Activated CD4-positive, alpha-beta memory T cell treated with anti-CD3 and anti-CD28 coated beads, Interleukin-2, amount 10 ng/mL, durations not matched to agents 7 days and 5 days (primary cell): ENCODE measurements at places on chromosomes 1 and 21.

- no peak for DNase-seq
These were observed 400.5 kb downstream of the PRDM2 start for GRCh38 chr1:14100444-14100843.

- no peak for DNase-seq
These were observed 110.2 kb downstream of the PSMG1 start for GRCh38 chr21:39073063-39073462.

GRCh38 chr1:203264052-203264501, 34.6 kb upstream of the CHIT1 start:
- no peak for DNase-seq

- DNase-seq, result no peak
These were observed 80.9 kb downstream of the ABCA4 start for GRCh38 chr1:94039871-94040569.

- DNase-seq, result peak; percentile 20
These were observed 750 bp downstream of the SYNJ1 start for GRCh38 chr21:32726839-32727686.

DNA sequence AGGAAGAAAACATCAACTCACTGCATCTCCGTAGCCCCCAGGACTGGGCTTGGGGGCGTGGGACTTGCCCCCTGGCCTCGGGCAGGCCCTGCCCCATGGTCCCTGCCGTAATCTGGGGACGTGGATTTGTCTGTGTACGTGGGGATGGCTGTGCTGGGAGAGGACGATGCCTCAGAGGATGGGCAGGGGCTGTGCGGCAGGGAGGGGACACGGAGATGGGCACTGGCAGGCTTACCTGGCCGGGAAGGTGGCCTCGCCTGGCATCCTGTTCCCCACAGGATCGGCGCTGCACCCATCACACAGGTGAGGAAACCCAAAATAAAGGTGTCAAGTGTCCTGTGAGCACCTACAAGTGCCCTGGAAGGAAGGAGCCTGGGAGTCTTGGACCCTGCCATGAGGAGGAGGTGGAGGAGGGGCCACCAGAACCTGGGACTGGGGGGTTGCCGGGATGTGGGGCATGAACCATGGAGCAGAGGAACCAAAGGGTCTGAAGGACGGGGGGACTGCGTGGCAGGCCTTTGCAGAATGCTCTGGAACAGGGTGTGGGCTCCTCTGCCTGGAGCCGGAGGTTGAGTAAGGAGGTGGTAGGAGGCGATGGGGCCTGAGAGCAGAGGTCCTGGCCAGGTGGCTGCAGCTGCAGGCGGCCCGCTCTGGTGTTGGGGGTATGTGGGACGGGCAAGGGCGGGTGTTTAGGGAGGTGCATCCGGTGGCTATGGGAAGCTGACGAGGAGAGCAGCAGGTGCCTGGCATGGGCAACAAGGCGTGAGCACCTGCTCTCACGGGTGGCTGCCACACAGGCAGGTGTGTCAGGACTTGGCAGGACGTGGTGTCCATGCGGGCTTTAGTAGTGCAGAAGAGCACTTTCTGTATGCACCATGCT, 27.8 kb upstream of the LRRC3 start:
- no peak for DNase-seq

DNA sequence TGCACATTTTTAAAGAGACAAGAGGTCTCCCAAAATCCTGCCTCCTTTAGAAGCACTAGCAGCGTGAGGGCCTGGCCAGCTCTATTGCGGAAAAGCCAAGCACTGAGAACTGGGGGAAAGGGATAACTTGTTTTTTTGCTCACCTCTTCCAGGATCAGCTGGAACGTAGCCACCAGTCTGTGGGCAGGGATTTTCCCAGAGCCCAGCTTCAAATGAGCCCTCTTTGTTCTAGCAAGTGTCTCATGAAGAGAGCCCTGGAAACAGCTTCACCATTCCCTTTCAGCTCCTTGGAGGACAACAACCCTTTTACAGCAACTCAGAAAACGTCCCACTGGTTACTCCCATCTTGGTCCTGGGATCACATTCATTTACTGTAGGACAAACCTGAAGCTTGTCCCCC, 195.4 kb downstream of the LMX1A start:
- DNase-seq, result no peak

DNA sequence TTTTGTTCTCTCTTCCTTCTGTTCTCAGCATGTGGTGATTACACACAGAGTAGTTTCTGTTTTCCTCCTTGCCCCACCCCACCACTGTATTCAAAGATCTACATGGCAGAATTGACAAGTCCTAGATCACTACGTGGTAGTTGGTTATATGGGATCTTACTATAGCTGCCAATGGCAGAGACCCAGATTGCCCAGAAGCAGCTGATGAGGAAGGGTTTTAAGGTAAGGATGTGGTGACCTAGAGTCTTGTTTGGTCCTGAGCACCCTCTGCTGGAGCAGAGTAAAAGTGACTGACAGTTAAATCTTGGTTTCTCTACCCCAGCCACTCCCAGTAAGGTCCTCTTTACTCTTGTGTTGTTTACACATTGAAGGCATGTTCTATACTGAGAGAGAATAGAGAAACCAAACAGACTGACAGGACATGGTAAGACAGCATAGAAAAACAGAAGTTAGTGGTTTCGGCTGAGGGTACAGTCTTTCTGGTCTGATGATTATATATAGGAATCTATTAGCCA, 22.8 kb upstream of the STRIP1 start:
- peak; percentile 45 for DNase-seq

DNA sequence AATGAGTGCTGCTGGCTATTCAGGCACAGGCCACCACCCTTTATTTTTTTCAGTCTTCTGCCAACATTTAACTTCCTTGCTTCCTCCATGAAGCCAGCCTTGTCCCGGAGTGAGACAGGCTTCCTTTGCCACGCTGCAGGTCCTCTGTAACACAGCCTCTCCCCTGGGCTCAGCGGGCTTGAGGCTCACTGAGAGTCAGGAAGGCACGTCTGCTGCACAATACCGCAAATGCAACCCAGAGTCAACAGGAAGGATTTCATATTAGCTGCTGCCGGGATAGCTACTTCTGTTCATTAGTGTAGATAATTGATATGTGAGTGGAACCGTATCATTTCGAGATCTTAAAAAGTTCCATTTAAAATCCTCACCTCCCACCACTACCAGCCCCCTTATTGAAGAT, 22.5 kb downstream of the MYOG start:
- no peak for DNase-seq

DNA sequence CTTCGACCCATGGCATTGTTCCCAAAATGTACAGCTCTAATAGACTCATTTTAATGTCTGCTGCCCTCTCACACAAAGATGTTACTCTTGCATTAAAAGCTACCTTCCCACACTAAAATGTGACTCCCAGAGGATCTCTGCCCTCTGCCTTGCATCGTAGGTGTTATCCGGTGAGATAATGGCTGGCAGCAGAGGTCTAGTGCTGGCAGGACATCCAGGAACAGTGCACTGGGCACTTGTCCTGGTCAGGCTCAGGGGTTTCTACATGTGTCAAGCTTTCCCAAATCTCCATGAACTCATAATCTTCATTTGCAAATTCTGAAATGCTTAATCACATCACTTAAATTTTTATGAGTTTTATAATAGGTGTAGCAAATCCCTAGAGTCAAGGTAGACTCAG, 310.6 kb downstream of the LRRIQ3 start:
- no peak for DNase-seq

DNA sequence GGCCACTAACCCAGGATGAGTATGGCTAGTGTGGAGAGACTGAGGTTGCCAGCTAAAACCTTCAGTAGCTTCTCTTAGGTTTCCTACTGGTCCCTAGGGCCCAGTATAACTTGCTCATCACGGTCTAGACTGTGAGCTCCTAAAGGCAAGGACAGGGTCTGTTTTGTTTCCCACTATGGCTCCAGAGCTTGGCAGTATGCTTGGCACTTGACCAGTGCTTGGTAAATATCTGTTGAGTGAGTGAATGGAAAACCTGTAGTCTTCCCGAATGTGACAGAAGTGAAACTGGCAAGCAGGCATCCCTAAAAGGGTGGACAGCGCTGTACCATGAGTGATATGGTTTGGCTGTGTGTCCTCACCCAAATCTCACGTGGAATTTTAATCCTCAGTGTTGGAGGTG, 13.1 kb upstream of the PARS2 start:
- DNase-seq, result no peak

GRCh38 chr1:94514095-94514727, 27.3 kb downstream of the F3 start:
- peak; percentile 20 for DNase-seq

DNA sequence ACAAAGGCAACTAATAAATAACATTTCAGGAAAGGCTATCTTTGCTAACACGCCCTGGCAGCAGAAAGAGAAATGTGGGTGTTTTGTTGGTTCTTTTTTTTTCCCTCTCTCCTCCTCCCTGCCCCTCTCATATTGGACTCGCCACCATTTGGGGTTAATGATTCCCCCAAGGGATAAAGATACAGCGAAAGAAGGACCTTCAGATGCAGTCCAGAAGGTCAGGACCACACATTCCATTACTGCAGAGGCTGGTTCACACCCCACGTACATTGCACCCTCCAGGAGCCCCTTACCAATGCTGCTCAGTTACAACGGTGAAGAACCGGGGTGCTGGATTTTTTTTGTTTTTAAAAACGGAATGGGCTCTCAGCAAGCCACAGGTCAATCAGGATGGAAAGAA, 156.9 kb upstream of the TIAM1 start:
- DNase-seq, result no peak

DNA sequence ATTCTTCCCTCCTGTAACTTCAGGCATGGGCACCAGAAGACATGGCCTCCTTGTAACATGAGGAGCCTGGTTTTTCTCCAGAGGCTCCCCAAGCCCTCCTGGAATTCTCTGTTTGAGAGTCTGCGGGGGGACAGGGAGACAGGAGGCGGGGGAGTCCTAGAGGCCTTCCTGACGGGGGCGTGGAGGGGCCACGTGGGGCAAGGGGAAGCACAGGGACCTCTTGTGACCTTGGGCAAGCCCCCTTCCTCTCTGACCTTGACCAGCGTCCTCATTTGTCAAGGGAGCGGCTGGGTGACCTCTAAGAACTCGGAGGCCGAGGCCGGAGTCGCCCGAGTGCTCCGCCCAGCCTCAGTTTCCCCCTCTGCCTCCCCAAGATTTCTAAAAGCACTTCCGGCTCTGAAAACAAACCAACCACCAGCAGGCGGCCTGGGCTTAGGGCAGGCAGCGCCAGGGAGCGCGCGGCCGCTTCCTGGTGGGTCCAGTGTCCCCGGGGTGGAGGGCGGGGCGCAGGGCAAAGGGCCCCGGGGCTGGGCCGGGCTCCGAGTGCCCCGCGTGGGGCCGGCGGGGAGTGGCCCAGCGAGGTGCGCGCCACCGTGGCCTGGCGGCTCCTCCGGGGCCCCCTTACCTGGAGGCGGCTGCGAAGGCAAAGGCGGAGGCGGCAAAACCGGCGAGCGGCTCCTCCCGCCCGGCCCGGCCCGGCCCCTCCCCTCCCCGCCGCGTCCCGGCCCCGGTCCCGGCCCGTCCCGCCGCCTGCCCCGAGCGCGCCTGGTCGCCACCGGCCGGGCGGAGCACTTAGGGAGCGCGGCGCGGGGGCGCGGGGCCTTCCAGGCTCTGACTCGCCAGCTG, at the start of gene TMCO4:
TMCO4 (minus strand) TSS at position 687 of the 846 bp plus-strand sequence. CDS start 19,158 bp downstream, outside the sequence.
- peak; percentile 74 for DNase-seq

DNA sequence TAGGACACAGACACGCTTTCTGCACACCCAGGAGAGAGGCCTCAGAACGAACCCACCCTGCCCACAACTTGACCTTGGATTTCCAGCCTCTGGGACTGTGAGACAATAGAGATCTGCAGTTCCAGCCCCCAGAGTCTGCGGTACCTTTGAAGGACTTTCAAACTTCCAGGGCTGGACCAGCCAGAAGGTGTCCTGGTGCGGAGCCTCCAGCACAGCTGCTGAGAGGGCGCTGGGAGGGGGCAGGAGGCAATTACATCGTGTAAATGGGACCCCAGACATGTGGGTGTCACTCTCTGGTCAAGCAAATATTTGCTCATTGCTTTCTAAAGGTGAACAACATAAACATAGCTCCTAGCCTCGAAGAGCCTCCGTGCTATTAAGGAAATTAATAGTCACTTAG, 58.7 kb upstream of the ACTRT2 start:
- DNase-seq, result no peak

GRCh38 chr21:46585191-46585953, 19.5 kb downstream of the S100B start:
- DNase-seq, result no peak

DNA sequence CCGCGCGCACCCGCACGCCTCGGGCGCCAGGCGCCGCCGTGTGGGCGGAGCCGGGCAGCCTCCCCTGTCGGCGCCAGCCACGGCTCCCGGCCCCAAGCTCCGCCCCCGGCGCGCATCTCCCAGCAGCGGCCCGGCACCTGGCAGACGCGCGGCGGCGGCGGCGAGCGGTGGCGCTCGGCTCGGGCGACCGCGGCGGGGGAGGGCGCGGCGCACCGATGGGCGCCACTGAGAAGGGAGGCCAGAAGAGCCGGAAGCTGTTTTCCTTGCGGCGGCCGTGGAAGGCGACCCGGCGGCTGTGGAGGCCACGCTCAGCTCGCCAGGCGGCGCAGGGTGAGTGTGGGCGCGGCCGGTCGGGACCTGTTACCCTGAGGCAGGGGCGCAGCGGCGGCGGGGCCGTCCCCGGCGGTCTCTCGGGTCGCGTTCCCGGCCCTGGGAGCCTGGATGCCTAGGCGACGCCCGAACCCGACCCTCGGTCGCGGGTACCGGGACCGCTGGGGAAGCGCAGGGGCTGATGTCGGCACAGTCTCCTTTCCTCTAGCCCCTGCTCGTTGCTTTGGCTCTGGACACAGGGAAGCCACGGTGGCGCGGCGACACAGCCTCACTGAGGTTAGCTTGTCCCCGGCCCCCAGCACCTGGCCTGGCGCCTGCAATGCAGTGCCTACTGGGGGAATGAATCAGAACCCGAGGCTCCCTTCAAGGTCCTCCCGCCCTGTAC, 54.9 kb upstream of the DNAJC6 start:
- peak; percentile 89 for DNase-seq

DNA sequence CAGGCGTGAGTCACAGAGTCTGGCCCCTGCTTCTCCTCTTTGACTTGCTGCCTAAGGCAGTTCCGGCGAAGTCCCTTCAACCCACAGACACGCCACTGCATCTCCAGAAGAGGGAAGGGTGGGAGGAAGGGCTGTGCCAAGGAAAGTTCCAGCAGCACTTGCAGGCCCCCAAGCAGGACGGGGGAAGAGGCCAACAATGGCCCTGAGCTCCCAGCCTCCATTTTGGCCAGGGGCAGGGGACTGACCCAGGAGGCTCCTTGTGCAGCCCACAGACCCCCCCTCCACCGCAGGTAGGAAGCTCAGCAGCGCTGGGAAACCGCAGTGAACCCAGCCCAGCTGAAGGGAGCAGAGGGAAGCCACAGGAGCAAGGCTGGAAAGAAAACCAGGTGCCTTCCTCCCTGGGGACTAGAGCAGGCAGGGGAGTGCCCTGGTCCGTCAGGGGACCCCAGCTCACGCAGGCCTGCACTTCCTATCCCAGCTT, 35.4 kb downstream of the ACOT7 start:
- peak; percentile 35 for DNase-seq

GRCh38 chr1:216528816-216529215, 105.6 kb upstream of the USH2A start:
- DNase-seq, result no peak

GRCh38 chr21:38970765-38971164, 165.0 kb downstream of the ETS2 start:
- no peak for DNase-seq

DNA sequence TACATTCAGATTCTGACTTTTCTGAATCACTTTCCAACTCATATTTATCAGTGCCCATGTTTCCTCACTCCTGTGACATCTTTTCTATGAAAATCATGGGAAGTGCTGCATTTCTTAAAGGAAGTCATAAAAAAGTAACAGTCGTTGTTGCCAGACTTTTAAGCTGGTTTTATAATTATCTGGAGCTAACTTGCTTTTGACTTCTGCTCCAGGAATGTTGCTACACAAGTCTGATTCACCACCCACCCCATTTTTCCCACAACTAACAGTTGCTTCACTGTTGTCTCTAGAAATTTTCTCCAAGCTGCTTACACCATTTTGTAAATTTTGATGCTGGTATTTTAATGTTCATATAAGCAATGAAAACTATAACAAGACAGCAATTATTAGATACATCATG, 12.2 kb downstream of the FCRLB start:
- DNase-seq, result no peak
